T47D (cell line): ENCODE measurements at places on chromosomes 6 and 20.

- DNase-seq: no peak
Observed at GRCh38 chr20:13340088-13340487, 119.0 kb downstream of the ISM1 start.

- no peak for DNase-seq
Observed at GRCh38 chr6:43399932-43400487, 27.3 kb upstream of the ABCC10 start.

DNA sequence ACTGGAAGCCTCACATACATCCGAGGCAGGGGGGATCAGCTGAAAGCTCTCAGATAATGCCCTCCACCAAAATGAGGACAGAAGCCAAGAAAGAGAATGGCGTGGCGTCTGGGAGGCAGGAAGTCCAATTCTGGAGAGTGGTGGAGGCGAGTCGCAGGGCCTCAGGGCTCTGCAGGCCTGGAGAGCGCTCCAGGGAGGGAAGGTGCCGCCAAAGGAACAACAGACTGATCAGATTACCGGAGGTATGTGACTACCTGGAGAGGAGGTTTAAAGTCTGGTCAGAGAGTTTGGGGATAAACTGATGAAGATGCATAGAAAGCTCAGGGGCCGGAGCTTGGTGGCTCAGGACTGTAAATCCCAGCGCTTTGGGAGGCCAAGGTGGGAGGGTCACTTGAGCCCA, 11.2 kb upstream of the IP6K3 start:
- no peak for DNase-seq

DNA sequence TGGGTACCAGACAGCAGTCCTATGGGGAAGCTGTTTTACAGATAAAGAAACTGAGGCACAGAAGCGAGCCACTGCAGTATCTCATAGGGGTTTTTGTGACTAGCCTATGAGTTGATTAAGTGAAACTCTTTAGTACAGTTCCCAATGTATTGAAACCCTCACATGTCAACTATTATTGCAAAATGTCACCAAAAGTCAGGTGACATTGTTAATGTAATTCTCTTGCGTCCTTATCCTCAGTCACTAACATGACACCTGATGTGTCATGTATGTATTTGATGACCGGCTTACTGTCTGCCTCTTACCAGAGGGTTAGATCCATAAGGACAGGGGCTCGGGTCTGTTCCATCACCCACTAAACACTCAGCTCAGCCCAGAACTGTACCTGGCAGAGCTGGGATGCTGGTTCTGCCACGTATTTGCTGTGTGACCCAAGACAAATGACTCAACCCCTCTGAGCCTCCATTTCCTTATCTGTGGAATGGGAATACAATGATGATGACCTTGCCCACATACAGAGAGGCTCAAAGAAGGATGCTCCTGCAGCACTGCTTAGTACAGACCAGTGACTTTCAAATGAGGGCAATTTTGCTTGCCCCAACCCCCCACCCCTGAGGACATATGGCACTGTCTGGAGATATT, 32.9 kb downstream of the PREX1 start:
- DNase-seq: no peak

- no peak for DNase-seq
Observed at GRCh38 chr20:48674461-48674860, 153.3 kb downstream of the PREX1 start.

- DNase-seq: no peak
Observed at GRCh38 chr20:17825960-17826843, 126.4 kb downstream of the BANF2 start.

- DNase-seq: no peak
Observed at GRCh38 chr6:14946753-14947152, 299.1 kb upstream of the JARID2 start.

- peak; percentile 15 for DNase-seq
Observed at GRCh38 chr6:38085031-38085430, 265.5 kb downstream of the ZFAND3 start.

DNA sequence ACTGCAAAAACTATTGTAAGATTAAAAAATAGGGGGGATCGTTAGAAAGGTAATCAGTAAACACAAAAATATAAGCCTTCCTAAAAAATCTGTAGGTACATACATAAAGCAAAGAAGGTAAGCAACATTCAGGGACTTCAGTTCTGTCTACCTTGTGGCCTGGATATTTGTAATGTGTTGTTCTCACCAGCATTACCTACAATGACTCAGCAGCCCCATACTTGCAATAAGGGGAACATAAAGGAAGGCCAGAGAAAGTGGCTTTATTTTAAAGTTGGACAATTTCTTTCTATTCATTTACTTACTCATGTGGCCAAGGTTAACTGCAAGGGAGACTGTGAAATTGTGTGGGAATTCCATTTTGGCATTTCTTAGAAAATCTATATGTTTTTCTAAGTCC, 277.2 kb upstream of the PREP start:
- DNase-seq: no peak

DNA sequence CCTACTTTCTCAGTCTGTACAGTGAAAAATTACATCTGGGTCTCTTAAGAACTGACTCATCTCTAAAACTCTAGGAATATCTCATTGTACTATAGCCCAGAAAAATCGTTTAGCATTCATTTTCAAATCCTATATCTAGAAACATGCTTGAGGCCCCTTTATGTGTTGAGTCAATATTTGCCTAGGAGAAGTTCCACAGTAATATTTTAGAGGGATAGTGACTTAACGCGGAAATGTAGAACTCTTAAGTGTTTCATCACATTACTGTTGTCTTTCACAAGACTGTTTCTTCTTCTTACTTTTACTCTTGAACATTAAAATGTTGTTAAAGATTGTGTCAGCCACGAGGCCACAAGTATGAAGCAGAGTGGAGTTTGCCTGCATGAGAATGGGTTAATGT, 23.0 kb upstream of the MYLIP start:
- no peak for DNase-seq

- DNase-seq: no peak
Observed at GRCh38 chr6:52650941-52651340, 20.0 kb upstream of the TMEM14A start.

DNA sequence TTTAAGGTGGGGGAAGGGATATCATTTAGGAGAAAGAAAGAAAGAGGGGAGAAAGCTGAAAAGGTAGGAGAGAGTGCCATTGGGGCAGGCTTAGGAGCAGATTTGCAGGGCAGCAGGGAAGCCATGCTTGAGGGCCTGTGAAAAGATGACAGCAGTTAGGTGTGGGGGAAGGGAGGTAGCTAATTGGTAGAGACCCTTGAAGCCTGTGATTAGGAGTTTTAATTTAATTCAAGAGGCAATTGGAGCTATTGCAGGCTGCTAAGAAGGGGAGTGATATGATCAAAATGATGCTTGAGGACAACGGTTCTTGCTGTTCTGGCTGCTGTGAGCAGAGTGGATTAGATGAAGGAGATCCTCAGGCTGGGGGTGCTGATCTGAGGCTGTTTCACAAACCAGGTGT, 24.5 kb upstream of the SEC63 start:
- no peak for DNase-seq

GRCh38 chr6:28980852-28981430, 24.2 kb downstream of the ZNF311 start:
- DNase-seq: peak; percentile 73

DNA sequence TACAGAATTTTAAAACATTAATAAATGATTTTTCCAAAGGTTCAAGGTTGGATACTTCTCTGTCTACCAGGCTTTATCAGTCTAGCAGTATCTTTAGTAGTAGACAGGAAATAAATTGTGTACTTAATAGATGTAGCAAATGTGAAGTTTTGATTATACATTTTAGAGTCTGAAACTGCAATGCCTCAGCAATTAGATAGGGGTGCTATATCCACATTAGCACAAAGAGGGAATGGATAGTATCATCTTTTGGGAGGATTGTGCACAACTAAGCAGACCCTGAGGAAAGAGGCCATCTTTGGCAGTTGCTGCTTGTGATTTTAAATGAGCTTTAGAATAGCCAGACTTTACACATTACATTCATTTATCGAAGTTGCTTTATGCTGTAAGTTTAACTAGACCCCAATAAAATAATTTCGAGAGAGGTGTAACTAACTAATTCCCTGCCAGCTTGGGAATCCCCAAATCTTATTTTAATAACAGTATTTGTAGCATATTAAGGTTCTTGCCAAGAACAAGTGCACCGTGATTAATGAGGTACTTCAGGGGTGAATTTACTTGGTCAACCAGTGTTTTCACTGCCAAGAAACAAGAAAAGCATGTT, 2.8 kb downstream of the KCNQ5 start:
- peak; percentile 16 for DNase-seq

DNA sequence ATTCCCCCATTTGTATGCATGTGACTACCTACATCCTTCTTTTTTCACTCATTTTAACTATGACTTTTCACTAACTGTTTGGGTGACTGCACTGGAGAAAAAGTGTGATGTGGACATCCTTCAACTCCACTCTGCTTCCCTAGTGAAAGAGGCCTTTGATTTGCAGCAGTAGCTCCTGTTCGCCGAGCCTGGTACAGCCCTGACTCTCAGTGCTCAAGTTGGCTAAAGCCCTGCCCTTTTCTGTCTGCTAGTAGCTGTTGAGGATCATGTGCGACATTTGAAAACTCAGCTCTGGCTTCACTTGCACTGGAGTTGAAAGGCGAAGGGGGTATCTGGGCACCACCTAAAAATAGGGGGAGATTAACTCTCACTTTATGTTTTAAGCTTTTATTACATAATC, 42.1 kb downstream of the DAAM2 start:
- DNase-seq: no peak

DNA sequence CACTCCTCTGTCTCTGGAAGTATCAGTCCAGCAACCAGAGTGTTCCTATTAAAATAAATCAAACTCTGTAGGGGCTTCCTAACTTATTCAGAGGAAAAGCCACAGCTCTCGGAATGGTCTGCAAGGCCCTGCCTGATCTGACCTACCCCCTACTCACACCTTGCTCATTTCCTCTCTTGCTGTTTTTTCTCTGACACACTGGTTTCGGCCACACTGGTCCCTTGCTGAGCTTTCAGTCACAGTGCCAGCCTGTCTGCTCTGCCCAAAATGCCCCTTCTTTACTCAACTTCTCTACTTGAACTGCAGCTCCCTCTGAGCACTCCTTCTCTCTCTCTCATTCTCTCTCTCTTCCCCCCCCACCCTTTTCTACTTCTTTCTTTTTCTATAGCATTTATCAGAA, 430.2 kb downstream of the UTRN start:
- no peak for DNase-seq

GRCh38 chr6:38783443-38784228, 68.5 kb downstream of the DNAH8 start:
- DNase-seq: no peak

- no peak for DNase-seq
Observed at GRCh38 chr6:100573166-100573565, 108.4 kb upstream of the SIM1 start.

- no peak for DNase-seq
Observed at GRCh38 chr6:42616716-42617115, 52.9 kb downstream of the UBR2 start.

DNA sequence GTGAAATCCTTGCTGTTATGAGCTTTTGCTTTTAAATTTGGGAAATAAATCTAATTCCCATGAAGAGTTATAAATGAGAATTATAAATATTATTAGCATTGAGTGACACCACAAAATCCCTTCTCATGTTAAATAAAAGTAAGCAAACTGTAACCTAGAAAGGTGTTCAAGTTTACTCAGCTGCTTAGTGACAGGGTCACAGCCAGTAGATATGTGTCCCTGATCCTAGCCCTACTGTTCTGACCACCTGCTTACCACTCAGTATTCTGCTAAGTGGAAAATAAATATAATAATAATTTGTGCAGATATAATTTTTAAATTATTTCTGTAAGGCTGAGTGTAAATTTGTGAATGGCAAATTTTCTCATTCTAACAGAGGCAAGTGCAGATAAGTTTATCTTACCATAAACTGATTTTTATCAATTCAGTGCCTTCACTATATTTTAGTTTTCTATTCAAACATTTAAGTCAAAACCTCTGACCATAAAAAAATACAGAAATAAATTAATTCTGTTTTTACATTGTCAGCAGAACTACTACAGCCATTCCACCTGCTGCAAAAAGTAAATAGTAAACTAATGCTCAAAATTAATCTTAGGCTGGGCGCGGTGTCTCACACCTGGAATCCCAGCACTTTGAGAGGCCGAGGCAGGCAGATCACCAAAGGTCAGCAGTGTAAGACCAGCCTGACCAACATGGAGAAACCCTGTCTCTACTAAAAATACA, 118.2 kb downstream of the TENT5A start:
- no peak for DNase-seq

DNA sequence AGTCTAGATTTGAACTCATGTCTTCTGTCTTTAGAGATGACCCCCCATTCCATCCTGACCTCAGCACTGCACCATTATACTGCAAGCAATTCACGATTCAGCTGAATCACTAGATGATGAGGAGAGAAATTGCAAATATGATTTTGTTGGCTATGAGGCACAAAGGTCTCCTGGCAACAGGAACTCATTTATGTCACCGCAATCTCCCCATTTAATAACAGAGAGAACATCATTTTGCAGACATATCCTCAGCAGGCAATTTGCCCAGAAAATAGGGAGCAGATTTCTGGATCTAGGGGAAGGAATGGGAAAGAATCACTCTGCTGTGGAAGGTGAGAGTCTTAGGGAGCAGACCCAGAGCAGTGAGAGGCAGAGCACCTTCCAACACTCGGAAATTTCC, 303.0 kb downstream of the PAX1 start:
- no peak for DNase-seq

GRCh38 chr6:109301418-109301817, 80.8 kb downstream of the CD164 start:
- no peak for DNase-seq

DNA sequence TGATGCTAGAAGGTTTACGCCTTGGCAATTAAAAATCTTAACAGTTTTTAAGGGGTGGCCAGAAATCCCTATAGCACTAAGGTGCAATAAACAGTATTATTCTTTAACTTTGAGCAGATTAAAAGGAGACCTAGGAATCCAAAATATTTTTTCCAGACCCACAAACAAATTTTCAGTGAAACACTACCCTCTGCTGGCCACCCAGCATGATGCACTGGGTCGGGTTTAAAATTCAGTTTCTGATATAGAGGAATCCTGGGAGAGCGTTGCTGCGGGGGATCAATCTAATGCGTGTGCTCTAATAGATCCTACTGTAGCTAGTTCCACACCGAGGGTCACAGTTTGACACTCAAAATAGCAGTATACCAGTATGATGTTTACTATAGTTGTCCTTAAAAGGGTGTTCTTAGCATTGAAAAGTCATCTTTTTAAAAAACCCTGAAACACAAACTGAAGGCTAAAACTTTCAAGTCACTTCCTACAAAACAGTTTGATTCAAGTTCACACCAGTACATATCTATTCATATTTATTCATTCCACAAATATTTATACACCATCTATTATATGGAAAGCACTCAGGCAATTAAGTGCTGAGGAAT, 10.2 kb downstream of the UBE3D start:
- DNase-seq: peak; percentile 8

DNA sequence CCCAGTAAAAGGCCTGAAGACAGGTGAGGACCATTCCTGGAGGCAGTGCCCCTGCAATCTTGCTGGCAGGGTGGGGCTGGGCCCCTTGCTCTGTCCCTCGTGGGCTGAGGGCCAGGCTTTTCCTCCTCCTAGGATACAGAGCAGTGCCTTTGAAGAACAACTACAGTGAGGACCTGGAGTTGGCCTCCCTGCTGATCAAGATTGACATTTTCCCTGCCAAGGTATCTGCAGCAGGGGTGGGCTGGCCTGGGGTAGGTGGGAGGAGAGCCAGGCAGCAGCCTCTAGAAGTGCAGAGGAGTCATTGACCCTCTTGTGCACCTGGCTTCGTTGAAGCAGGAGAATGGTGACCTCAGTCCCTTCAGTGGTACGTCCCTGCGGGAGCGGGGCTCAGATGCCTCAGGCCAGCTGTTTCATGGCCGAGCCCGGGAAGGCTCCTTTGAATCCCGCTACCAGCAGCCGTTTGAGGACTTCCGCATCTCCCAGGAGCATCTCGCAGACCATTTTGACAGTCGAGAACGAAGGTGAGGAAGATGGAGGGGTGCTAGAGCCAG, 36.5 kb downstream of the PLCG1 start:
- DNase-seq: no peak

- peak; percentile 86 for DNase-seq
Observed at GRCh38 chr20:40673442-40673841, 15.6 kb downstream of the MAFB start.
